Activated T-cell treated with anti-CD3 and anti-CD28 coated beads, Interleukin-2, amount 50 U/mL, for 72 hours (primary cell): ENCODE measurements at places on chromosomes 5 and 9. TPM values are rescaled to one million over a fixed set of nuclear protein-coding genes. Genes with fewer than 3 reads are reported as not detected.

- DNase-seq = no peak
Measured at GRCh38 chr9:36445800-36446361, 45.8 kb upstream of the RNF38 start.

DNA sequence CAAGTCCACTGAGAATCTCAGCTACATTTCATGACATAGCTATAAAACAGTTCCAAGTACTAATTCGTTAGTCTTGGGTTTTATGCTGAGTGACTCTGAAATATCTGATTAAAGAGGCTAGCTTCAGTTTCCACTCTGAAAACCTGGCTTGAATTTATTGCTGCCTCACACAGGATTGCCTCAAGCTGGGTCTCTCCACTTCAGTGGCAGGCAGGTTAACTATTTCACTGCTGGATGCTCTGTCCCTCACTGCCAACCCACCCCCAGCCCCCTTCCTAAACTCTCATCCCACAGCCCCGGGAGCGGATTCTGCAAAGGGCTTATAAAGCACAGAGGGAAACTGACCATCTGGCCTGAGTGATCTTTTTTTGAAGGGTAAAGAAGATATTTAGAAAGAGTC is 318.3 kb downstream of the MLLT3 start:
- no peak for DNase-seq

DNA sequence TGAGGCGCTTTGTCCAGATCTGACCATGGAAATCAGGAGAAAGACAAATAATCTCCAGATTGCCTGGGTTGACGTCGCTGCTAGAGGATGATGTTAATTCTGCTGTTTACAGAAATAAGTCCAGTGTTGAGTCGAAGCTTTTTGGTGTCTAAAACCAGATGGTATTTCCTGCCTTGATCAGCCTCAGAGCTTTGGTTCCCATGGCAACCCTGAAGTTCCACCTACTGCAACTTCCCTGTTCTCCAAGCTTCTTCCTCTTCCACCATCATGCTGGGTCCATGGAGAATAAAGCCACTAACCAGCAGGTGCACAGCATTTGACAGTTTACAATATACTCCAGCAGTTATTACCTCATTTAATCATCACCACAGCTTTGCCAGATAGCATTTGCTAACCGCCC is 18.0 kb upstream of the GABBR2 start:
- DNase-seq = no peak

- DNase-seq = no peak
Measured at GRCh38 chr5:9231842-9232241, 314.0 kb downstream of the SEMA5A start.

DNA sequence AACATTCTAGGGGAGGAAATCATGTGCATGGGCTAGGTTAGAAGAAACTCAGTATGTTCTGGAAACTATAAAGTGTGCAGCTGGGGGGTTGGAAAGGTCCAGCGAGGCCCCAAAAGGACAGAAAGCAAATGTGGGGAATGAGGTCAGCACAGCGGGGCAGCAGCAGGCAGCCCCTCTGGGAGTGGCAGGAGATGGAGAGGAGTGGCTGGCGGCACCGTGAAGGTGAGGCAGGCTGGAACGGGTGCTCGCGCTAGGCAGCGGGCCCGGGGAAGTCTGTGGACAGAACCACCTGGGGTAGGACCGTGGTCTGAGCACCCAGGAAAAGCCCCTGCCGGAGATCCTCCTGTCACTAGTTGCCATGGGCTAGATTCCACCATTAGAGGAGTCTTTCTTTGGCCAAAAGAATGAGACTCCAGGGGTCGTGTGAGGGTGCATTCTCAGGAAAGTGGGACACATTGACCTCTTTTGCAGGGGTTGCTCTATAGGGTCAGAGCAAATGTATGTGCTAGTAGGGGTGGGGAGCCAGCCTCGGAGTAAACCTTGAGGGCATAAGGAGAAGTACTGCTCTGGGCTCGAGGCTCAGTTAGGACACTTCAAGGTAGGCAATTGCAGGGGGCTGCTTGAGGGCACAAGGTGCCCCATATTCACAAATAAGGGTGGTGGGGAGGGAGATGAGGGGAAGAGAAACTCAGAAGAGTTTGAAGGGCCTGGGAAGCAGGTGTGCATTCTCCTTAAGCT is 61.2 kb downstream of the IL6ST start:
- DNase-seq = no peak

The CTXN3 gene
- total RNA-seq = not detected

The FIBCD1 gene
- not detected for total RNA-seq

The NDUFA8 gene
- total RNA-seq = 32.3 TPM

The FOXD1 gene
- total RNA-seq = 1.0 TPM

The SLC23A1 gene
- 2.8 TPM for total RNA-seq
